ENCODE measurements at places on chromosomes 6 and 20. TPM values are rescaled to one million over a fixed set of nuclear protein-coding genes. Genes with fewer than 3 reads are reported as not detected.

MYB gene
- 72.8 TPM for total RNA-seq

SPEF1 gene
- total RNA-seq: 0.14 TPM

MTFR2 gene
- total RNA-seq: 3.1 TPM

C2 gene
- 18.2 TPM for total RNA-seq

ZNF391 gene
- total RNA-seq: 1.4 TPM

Measured in left colon (tissue), 2 donors.